ENCODE measurements at places on chromosomes 3 and 15.

- peak; percentile 66 for DNase-seq
Observed at GRCh38 chr3:171833789-171834460, 9.2 kb upstream of the TMEM212 start.

- DNase-seq: no peak
Observed at GRCh38 chr3:46091046-46091445, 63.8 kb upstream of the XCR1 start.

DNA sequence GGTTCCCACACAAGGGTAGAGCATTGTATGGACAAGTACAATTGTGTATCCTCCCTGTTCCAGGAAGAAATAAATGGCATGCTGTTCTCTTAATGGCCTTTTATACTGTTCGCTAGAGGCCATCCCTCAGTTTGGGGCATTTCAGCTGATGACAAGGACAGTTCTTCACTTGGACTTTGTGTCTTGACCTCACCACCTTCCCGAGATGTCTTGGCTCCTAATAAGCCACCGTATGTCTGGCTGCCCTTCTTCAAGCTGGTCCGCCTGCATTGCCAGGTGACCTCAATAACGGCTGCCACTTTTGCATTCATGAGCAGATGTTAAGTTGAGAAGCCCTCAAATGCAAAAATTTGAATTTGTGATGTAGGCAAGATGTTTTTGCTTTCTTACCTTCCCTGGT, 24.1 kb downstream of the ZBTB38 start:
- no peak for DNase-seq

DNA sequence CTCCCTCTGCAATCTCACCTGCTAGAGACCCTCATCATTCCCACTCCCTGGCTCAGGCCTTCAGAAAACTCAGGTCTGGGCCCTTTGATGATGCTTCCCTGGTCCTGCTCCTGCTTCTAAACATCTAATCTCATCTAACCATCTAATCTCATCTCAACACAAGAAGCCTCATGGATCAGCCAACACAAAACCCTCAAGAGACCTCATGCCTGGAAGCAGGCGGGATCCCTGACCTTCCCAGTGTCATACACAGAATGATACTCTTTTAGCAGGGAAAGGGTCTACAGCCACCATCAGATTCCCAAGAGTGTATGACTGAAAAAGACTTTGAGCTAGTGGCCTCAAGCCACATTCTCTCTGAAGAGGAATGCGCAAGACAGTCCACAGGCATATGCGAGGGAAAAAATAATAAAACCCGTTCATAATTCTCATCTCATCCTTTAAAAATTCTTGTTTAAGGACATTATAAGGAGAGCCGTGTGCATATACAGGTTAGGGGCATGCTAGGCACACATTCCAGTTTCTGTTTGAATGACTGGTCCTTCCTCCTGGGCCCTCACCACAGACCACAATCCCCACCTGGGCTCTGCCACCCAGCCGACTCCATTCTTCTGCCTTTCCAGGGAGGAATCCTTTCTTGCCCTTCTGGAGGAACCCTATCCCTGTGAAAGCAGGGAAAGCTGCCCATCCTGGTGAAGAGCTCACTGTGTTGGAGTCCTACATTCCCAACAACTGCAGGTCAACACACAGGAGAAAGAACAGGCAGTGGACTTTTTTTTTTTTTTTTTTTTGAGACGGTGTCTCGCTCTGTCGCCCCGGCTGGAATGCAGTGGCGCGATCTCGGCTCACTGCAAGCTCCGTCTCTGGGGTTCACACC, 2.2 kb downstream of the ZXDC start:
- DNase-seq: no peak

All from GM23248 (cell line).